ENCODE measurements at places on chromosomes 3 and 15. TPM values are rescaled to one million over a fixed set of nuclear protein-coding genes. Genes with fewer than 3 reads are reported as not detected.

VEPH1 gene
- 0.63 TPM for polyA plus RNA-seq

PRR20G gene
- not detected for polyA plus RNA-seq

MNS1 gene
- polyA plus RNA-seq = 5.4 TPM

PLA2G4D gene
- 0.14 TPM for polyA plus RNA-seq

ARNT2 gene
- 6.6 TPM for polyA plus RNA-seq

UACA gene
- polyA plus RNA-seq = 137 TPM

SPRED1 gene
- polyA plus RNA-seq = 23.6 TPM

All from forelimb muscle (tissue), 1 donor.